ENCODE measurements at places on chromosomes 6 and 20.

GRCh38 chr6:130752267-130752666 lies 74.9 kb upstream of the SMLR1 start:
- no peak for DNase-seq

- no peak for DNase-seq
Measured at GRCh38 chr6:3535033-3535775, 78.4 kb upstream of the SLC22A23 start.

DNA sequence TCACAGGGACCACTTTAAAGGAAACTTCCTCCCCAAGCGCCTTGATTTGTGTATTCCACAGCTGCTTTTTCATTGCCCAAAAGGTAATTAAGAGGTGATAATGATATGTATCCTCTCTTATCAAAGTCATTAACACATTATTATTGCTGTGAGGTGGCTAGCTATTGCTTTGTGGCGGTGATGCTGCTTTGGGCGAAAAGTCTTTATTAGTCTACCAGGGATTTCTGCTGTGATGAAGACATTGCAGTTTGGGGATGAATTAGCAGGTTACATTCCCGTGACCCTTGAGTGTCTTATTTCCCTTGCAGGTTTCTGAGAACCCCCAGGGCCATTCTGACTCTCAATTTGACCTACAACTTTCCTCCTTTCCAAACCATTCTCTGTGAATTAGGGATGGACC lies 143.4 kb upstream of the SOX4 start:
- DNase-seq: no peak

- no peak for DNase-seq
Measured at GRCh38 chr6:148307405-148307804, 35.2 kb upstream of the SASH1 start.

GRCh38 chr6:101534386-101534785 lies 140.9 kb downstream of the GRIK2 start:
- DNase-seq: no peak

DNA sequence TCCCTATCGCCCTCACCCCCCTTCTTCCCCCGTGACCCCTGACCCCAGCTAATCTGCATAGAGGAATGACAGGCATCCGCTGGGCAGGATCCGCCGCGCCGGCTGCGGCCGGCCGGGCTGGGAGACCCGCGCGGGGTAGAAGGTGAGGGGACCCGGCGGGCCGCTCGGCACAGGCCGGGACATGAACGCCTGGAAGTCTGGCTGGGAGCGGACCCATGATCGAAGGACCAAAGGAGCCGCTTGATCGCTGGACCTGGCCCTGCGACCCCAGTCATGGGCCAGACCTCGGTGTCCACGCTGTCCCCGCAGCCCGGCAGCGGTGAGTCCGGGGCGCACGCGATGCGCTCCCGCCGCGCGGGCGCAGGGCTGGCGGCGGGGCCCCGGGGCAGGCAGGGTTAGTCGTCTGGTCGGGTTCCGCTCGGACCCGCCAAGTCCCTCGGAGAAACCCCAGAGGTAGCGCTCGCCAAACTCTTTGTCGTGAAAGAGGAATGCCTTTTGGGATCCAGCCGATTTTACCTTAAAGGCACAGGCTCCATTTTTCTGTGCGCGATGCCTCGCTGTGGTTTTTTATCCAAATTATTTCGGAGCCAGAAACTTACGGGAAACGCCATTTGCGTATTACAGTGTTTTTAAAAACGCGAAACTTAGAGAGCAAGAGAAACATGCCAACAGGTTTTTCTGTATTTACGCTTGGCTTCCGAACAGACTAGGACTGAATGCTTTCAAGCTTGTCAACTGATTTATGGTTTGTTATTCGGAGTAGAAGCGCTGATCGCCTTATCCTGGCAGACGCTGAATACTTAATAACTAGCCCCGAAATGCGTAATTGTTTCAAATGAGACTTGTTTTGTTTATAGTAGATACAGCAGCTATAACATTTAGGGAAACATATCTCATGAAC lies at the start of gene PHACTR2:
TSS of gene PHACTR2 (plus strand) at position 75 of the 901 bp plus-strand sequence. CDS start at position 274, 199 bp downstream.
- DNase-seq: no peak

GRCh38 chr6:42162384-42162783 lies 10.8 kb upstream of the GUCA1A start:
- no peak for DNase-seq

GRCh38 chr6:57193177-57193576 lies 21.1 kb downstream of the BAG2 start:
- no peak for DNase-seq

GRCh38 chr20:6038256-6038655 lies 15.6 kb downstream of the LRRN4 start:
- no peak for DNase-seq

GRCh38 chr6:135025775-135026174 lies 28.8 kb downstream of the HBS1L start:
- DNase-seq: no peak

DNA sequence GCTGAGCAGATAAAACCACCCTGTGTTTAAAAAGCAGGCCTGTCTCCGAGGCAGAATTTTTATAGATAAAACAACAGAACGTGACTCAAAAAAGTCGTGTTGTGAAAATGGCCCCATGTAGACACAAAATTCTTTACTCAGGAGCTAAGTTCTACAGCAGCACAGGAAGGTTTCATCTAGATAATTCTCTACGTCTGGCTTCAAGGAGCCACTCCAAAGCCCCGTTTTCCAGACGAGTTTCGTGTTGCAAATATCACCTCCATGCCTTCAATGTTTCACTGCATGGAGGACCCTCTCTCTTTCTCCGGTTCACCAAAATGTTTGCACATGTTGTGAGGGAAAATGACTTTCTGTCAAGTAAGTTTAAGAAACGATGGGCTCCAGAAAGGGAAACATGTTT lies 12.0 kb upstream of the BMP7 start:
- DNase-seq: no peak

DNA sequence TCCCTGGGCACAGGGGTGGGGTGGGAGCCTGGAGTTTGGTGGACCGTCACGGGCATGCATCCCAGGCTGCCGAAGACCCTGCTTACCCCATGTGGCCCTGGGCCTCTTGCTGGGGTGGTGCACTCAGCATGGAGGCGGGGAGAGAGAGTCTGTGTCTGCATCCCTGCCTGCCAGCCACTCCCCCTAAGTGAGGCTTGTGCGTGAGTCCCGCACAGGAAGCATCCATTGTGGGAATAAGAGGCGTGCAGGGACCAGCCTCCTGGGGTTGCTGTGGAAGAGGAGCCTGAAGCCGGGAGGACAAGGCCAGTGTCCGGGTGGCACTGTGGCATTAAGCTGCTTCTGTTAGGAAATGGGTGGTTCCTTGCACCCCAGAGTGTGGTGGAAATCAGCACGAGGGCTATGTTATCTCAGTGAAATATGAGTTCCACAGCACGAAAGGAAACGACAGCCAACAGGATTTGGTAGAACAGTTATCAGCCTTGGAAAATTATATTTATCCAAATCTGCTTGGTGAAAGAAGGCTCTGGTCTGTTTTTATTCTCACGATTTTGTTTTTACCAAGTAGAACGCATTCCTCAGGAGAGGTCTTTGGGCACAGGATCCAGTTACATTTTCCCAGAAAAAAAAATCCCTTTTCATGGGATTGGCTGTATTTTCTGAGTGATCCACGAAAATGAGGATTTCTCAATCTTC lies 35.7 kb downstream of the CDH4 start:
- DNase-seq: no peak

All from SK-N-MC (cell line).